Fibroblast of skin of left quadriceps (primary cell): ENCODE measurements at places on chromosomes 7 and 10.

GRCh38 chr7:116052006-116052405 lies 21.4 kb upstream of the TFEC start:
- no peak for DNase-seq

- DNase-seq = no peak
Measured at GRCh38 chr7:94003446-94004023, 620 bp downstream of the BET1 start.

DNA sequence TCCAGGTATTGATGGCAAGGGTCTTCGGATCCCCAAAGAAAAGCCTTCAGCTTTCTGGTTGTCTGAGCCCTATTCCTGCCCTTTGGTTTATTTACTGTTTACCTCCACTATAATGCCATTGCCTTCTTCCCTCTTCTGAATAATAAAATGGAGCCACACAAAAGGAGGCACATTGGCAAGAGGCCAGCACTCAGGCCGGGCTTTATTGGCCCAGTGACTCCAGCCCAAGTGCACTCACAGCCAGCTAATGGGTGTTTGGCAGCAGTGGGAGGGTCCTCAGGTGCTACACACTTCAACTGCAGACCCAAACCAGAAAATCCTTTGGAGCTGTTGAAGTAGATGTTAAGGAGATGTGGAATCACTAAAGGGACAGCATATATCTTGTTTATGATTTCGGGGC lies 336.0 kb downstream of the PLXNA4 start:
- DNase-seq = no peak

GRCh38 chr10:132364594-132364970 lies 32.4 kb upstream of the PWWP2B start:
- DNase-seq = no peak

- DNase-seq = no peak
Measured at GRCh38 chr10:58291538-58292174, 22.7 kb downstream of the CISD1 start.

DNA sequence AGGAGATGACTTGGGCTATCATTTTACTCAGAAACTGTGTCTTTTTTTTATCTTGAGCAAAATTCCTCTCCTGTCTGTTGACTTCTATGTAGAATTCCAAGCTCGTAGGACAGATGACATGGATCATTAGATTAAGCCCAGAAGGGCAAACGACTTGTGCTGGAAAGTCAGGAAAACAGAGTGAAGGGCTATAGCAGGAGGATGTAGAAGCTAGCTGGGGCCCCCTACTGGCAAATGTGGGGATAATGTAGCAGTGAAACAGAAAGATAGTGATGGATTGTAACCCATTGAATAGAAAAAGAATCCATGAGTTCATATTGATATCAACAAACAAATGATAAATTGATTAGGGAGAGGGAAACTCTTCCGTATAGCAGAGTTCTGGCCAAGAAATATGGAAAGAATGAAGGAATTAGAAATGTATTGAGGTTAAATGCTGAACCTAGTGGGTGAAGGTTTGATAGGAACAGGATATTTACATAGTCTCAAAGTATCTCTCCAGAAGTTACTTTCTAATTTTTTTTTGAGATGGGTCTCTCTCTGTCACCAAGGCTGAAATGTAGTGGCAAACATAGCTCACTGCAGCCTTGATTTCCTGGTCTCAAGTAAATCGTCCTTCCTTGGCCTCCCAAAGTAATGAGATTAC lies 103.6 kb downstream of the LYZL1 start:
- no peak for DNase-seq

- peak; percentile 19 for DNase-seq
Measured at GRCh38 chr10:52353960-52354394, 39.9 kb downstream of the DKK1 start.

- peak; percentile 86 for DNase-seq
Measured at GRCh38 chr7:77538281-77539212, 1.5 kb downstream of the PTPN12 start.

DNA sequence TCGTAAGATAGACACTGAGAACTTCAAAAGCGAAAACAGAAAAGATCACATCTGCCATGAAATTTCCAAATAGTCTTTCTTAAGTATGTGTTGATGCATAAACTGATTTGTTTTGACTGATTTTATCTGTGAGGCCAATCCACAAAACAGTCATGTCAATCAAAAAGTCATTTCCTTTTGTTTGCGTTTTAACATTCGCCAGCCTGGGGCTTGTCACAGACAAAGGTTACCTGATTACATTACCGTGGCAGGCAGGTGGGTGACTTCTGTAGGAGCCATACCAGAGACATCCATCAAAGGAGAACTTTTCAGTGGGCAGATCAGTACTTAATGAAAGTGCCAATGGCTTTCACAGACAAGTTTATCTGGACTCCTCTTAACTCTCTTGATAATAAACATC lies 45.5 kb upstream of the BET1 start:
- DNase-seq = no peak

- no peak for DNase-seq
Measured at GRCh38 chr10:128664729-128665128, 538.5 kb upstream of the MKI67 start.

GRCh38 chr7:40288827-40289226 lies 154.0 kb downstream of the SUGCT start:
- DNase-seq = no peak

DNA sequence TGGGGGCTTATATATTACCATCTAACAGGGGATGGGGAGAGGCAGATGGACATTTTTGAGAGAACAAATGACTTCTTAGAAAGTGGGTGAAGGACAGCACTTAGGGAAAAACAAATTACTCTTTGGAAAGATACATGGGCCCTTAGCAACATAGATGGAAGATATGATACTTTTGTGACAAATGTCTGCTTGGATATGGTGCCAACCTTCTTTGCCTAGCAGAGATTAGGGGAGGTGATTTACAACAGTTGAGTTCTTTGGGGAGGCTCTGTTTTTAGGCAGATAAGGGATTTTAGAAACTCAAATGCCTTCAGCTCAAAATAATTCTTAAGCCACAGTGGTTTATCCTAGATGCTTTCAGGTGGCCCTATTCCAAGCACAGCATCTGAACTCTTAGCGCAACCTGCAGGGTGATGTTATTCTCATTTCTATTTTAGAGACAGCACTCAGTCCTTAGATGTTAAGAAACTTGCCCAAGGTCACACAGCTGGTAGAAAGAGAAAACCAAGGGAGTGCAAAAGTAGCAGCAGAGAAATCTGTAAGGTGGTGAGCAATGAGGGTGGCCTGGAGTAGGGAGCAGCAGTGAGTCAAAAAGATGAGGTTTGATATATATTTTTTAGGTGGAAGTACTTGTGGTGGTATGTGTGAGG lies 75.1 kb upstream of the KMT2E start:
- no peak for DNase-seq

DNA sequence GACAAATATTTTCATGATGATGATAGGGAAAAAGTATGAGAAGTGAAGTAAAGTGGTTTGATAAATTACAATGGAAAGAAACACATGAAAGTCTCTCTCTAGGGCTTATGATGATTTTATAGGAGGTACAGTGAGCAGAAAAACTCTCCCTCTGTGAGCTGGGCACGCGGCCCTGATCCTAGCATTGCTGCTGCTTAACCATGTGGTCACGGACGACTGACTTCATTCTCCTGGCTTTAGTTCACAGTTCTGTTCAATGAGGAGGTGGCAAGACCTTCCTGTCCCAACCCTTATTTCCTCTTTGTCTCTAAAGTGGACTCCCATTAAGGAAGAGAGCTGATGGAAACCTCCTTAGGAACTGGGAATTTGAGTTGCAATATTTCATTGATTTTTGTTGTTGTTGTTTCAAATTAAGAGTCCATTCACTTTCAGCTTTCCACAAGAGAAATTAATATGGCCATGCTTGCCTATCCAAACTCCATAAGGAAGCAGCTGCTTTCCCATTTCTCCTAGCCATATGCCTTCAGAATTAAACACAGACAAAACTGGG lies 8.2 kb upstream of the PON3 start:
- no peak for DNase-seq

DNA sequence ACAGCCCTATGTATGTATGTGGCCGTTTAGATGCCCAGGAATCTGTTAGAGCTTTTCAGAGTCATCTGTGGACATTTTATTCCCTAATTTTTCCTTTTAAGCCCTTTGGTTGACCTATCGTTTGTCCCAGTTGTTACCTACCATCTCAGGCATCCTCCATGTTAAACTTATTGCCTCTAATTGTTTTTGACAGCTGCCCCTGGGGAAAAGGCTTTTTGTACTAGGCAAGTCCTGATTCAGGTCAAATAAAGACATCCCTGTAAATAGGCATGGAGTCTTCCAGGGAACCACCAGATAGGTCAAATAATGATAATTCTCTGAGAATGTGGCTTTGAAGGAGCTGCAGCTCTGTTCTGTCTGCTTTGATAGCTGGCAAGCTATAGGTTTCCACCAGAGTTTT lies 87.7 kb upstream of the CYP26C1 start:
- no peak for DNase-seq

GRCh38 chr10:31393844-31394243 lies 74.8 kb downstream of the ZEB1 start:
- DNase-seq = no peak
